ENCODE measurements at places on chromosomes 13 and 19.
A peak's percentile ranks its signal among the peaks of the same experiment; 100 is the strongest.

GRCh38 chr19:55486971-55487923 lies 989 bp upstream of the SSC5D start:
- no peak for DNase-seq

DNA sequence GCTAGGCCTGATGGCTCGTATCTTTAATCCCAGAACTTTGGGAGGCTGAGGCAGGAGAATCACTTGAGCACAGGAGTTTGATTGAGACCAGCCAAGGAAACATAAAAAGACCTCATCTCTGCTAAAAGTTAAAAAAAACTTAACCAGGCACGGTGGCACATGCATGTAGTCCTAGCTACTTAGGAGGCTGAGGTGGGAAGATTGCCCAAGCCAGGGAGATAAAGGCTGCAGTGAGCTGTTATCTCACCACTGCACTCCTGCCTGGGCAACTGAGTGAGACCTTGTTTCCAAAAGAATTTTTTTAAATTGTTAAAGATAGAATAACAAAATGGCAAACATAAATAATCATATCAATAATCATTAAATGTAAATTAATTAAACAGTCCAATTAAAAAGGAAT lies 365.8 kb downstream of the MTUS2 start:
- no peak for DNase-seq

GRCh38 chr19:1259206-1259875 lies 9.8 kb upstream of the CIRBP start:
- DNase-seq: no peak

DNA sequence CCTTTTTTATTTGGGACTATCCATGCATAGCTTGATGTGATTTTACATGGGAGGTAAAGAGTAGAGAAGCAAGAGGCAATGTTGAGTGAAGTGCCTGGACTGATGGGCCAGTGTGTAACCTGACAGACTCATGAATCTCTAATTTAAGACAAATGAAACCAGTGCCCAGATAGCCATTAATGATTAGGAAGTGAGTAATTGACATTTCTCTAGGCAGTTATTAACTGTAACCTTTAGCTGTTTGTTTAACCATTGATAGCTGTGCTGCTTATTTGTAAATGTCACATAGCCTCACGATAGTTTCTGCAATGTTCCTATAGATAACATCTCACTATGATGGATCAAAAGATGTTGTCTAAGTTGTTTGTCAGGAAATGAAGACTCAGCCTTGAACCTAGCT lies 1047.5 kb upstream of the SPRY2 start:
- no peak for DNase-seq

DNA sequence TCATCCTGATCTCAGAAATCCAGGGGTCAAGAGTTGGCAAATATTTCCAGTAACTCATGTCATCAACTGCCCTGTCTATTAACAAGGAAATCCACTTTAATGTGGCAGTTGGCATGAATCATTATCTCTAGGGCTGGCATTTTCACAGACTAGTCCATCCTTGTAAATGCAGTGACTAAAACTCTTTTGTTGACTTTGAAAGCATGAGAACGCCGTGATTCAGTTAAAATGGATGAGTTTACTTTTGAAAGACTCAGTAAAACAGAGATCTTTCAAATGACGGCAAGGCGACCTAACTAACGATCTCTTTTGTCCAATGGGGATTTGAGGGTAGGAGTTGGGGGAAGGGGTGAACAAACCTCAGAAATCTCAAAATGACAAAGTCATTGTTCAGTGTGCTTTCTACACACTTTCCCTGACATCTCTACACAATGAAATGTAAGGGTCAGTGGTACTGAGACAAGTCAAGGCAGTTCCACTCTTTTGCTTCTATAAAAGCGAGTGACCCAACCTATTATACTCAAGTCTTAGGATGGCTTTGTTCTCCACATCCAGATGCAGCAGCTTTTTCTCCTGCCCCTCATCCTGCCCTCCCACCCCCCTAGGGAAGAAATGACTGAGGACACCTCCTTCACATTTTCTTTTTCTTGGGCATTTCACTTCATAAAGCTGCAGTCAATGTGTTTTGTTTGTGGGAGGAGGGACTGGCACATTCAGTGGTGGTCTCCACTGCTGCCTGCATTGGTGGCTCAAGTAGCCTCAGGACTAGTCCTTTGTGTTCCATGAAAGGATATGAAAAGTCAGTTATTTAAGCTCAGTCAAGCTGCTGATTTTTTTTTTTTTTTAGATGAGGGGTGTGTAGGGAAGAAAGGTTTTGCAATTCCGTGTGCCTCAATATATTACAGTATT lies 200.5 kb downstream of the ABCC4 start:
- no peak for DNase-seq

GRCh38 chr13:76745261-76746200 lies 140.7 kb downstream of the KCTD12 start:
- DNase-seq: no peak

DNA sequence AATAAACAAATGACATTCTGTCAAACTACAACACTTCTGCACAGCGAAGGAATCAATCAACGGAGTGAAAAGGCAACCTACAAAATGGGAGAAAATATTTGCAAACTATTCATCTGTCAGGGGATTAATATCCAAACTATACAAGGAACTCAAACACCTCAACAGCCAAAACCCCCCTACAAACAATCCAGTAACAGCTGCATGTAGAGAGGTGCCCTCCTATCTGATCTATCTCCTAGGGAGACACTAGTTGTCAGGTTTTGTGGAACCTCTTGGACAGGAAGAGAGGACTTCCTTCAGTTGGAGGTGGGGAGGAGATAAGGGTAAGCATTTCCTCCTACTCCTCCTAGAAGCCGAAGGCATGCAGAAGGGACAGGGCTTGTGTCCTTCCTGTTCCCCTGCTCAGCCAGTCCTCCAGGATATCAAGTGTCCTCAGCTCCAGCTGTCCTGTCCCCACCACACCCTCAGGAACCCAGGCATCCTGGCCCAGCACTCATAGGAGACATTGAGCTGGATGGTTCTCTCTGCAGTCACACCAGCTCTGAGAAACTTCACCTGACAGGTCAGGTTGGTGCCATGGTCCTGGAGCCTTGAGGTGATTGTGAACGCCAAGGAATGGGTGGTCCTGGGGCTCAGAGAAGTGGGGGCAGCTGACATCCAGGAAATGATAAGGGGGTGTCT lies 9.8 kb upstream of the SIGLEC8 start:
- no peak for DNase-seq

DNA sequence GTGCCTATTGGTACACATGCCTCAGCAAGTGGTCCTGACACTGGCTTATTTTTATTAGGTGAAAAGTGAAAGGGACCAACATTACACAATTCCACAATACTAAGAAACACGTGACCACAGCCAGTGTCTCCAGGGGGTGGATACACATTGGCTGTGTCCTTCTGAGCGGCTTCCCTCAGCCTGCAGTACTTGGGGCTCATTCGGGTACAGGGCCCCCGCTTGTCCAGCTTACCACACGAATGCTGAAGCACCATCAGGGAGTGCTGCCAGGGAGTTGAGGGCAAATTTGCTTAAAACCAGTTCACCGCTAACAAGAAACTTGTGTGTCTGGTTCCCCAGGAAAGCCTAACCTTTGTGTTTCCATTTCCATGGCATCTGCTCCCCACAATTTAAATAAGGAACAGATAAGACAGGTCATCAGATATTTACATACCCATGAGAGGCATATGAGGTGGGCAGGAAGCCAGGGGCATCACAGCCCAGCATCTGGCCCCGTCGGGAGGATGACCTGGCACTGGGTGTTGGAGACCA lies 23.3 kb downstream of the PBX4 start:
- no peak for DNase-seq

GRCh38 chr13:26756961-26757360 lies 3.6 kb downstream of the GPR12 start:
- DNase-seq: no peak

DNA sequence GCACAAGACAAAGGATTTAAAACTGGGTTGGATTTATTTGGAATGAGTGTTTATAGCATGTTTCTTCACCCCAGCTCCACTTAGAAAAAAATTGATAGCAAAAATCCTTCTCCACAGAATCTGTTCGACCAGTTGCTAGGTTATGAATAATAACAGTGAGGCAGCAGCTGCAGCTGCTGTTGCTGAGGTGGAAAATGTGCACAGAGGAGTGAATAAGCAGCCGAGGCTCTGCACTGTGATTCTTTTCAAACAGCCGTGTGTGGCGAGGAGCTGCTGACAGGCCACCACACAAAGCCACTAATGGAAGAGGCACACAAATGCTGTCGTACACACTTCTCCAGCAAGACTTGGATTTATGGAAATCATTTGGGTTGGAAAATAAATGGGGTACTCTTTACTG lies 6.4 kb upstream of the RASL11A start:
- DNase-seq: no peak

- DNase-seq: peak; percentile 91
Observed at GRCh38 chr19:55160128-55160985, 2.8 kb upstream of the TNNI3 start.

DNA sequence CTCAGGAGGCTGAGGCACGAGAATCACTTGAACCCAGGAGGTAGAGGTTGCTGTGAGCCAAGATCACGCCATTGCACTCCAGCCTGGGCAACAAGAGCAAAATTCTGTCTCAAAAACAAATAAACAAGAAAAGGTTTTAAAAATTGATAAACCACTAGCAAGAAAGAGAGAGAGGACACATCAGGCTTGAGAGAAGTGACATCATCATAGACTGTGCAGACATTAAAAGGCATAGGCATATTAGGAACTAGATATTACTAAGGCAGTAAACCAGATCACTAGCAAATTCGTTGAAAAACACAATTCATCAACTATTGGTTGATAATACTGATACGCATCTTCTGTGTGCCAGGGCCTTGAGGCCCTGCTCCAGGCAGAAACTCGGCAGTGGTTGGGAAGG lies 7.7 kb downstream of the A1BG start:
- no peak for DNase-seq

- DNase-seq: no peak
Observed at GRCh38 chr19:30856786-30857185, 484.6 kb downstream of the ZNF536 start.

GRCh38 chr13:26867451-26868091 lies 107.0 kb upstream of the GPR12 start:
- no peak for DNase-seq
